ENCODE measurements at places on chromosomes 6 and 20. TPM values are rescaled to one million over a fixed set of nuclear protein-coding genes. Genes with fewer than 3 reads are reported as not detected.
A peak's percentile ranks its signal among the peaks of the same experiment; 100 is the strongest.

GRCh38 chr20:24165301-24166122, 176.9 kb upstream of the GGTLC1 start:
- DNase-seq, result no peak

GRCh38 chr6:154991207-154991606, 3.9 kb upstream of the TIAM2 start:
- no peak for DNase-seq

GRCh38 chr20:13455713-13456112, 183.0 kb downstream of the TASP1 start:
- no peak for DNase-seq

DNA sequence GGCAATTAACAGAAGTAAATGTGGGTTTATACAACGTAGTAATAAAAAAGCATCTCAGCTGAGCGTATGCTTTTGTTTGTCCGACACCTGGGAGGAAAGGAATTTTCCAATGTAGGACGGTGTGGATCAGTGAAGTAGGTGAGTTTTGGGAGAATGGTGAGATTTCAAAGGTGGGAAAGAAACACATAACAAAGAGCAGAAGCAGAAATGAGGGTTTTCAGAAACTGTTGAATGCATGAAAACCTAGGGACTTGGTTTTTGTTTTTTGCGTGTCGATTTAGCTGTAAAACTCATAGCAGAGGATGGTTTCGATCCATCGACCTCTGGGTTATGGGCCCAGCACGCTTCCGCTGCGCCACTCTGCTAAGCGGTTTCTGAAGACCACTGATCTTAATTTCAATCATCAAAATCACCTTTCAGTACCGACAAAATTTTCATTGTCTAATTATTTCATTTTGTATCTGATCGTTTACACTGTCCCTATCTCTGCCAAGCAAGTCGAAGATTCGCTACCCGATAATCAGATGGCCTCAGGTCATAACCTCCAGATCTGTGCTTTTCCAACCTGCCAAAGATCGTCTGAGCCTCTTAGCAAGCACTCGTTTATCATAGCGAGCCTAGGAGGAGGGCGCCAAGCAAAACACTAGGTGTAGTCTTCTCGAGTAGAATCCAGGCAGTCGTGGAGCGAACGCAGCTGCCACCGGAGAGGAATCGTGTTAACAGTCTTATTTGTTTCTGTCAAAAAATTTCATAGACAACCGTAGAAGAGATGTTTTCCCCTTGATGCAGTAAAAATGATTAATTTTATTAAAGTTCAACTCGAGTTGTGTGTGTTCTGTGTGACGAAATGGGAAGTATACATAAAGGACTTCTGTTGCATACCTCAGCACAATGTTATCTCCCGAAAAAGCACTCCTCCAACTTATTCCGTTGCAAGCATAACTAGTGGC, 20.9 kb upstream of the POM121L2 start:
- DNase-seq, result peak; percentile 38

KCNK5 gene
- not detected for polyA plus RNA-seq

COL12A1 gene
- 96.9 TPM for polyA plus RNA-seq

- DNase-seq, result no peak
Measured at GRCh38 chr6:12335131-12335527, 45.0 kb downstream of the EDN1 start.
